HCT116 (cell line): ENCODE measurements at places on chromosomes 3 and 15. TPM values are rescaled to one million over a fixed set of nuclear protein-coding genes. Genes with fewer than 3 reads are reported as not detected.

DNA sequence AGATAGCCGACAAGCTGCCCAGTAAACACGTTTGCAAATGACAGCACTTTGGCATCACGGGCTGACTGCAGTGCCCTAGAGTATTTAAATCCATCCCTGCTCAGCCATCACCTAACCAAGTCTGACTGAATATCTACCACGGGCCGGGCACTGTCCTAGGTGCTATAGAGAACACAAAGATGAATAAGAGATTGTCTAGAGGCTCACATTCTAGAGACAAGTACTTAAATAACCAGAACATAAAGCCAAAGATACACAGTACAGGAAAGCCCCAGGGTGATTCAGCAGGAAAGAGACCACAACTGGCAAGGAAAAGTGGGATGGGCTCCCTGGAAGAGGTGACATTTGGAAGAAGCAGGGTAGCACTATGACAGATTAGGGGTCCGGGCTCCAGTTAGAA lies 103.5 kb downstream of the MYLK start:
- no peak overlapping the region for H3K27ac ChIP-seq
- DNase-seq: no peak
- no peaks in the 10 kb centered on the region for H3K27me3 ChIP-seq
- no peaks in the 10 kb centered on the region for H3K36me3 ChIP-seq
- H3K4me1 ChIP-seq: no peaks in the 10 kb centered on the region

- DNase-seq: no peak
- no peak overlapping the region for H3K27ac ChIP-seq
- H3K4me1 ChIP-seq: peaks cover 29% of the 10 kb centered on the region
- no peaks in the 10 kb centered on the region for H3K36me3 ChIP-seq
- no peak overlapping the region for H3K4me3 ChIP-seq
- H3K27me3 ChIP-seq: no peaks in the 10 kb centered on the region
Measured at GRCh38 chr15:63044645-63045464, 2.3 kb downstream of the TPM1 start.

DNA sequence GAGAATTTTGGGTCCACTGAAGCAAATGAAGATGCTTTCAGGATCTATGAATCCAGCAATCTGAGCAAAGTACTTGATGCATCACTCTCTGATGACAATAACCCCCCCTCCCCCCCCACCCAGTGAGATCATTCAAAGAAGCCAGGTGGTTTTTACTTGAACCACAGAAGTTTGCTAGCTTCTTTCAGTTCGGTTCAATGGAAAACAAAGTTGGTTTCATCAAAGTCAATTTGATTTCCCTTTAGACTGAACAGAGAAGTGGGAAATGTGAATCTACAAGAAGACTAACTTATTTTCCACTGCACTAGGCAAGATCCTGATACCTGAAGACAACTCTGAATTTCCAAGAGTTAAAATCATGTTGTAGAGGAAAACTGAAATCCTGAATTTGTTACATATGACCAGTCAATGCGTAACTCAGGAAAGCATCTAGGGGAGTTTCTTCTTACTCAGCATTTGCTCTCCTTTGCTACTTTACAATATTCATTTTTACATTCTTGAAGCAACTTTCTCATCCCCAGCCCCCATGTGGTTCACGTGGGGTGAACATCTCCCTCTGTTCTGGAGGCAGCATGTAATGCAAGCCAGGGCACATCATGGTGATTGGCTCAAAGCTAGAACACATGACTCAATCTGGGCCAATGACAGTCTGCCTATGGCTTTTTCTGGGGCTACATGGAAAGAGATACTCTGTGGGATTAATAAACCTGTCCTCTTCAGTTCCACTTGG lies 572.6 kb downstream of the FOXP1 start:
- H3K36me3 ChIP-seq: no peaks in the 10 kb centered on the region
- no peak overlapping the region for H3K27ac ChIP-seq
- no peaks in the 10 kb centered on the region for H3K4me1 ChIP-seq
- no peak for DNase-seq
- H3K4me3 ChIP-seq: no peak overlapping the region

DNA sequence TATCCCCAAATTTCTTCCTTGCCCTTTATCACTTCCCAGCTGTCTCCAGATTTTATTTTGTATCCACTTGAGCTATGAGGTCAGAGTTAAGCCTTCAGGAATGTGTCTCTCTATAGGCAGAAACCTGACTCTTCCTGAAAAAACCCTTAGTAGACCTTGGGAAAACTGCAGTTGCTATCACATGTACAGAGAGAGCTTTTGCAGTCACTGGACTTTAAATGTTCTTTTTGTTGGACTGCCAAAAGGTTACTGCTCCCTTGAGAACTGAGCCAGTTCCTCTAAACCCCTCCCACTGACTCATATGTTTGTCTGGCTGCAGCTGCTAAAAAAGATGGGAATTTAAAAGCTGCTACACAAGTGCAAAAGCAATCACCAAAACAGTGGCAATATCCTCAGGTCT lies 169.1 kb upstream of the CCDC54 start:
- no peak overlapping the region for H3K4me3 ChIP-seq
- DNase-seq: peak; percentile 28
- H3K27ac ChIP-seq: no peak overlapping the region
- peaks cover 12% of the 10 kb centered on the region; the same call in 1 of the 2 replicates for H3K4me1 ChIP-seq
- H3K36me3 ChIP-seq: no peaks in the 10 kb centered on the region

GRCh38 chr3:153095441-153095840 lies 66.6 kb upstream of the RAP2B start:
- no peaks in the 10 kb centered on the region for H3K27me3 ChIP-seq
- no peak for DNase-seq
- no peak overlapping the region for H3K4me3 ChIP-seq
- no peaks in the 10 kb centered on the region for H3K36me3 ChIP-seq
- no peaks in the 10 kb centered on the region for H3K4me1 ChIP-seq

DNA sequence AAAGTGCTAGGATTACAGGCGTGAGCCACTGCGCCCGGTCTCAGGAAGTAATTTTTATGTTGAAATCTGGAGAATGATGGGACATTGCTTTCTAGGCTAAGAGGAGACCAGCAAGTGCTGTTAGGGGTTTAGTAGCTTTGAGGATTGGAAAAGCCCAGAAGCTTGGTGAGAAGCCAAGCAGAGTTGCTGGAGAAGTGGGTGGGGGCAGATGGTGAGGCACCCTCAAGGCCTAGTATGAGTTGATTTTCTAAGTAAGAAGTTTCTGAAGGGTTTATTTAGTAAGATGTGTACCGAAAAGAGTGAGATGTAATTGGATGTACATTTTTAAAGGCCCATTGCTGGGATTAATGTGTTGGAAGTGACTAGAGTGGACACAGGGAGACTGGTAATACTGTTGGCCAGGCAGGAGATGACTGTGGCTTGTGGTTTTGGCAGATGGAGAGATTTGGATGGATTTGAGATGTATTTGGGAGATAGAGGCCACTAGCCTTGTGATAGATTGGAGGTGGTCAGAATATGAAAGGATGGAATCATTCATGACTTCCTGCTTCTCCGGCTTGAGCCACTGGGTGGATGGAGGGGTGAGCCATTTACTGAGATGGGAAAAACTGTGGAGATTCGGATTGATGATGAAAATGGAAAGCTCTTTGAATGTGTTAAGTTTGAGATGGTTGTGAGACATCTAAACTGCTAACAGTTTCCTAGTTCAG lies 2.3 kb downstream of the LRRC28 start:
- no peak overlapping the region for H3K27ac ChIP-seq
- H3K4me3 ChIP-seq: no peak overlapping the region
- peaks cover 17% of the 10 kb centered on the region for H3K4me1 ChIP-seq
- no peak for DNase-seq

GRCh38 chr15:81211376-81211775 lies 14.7 kb downstream of the IL16 start:
- H3K27ac ChIP-seq: no peak overlapping the region
- no peak overlapping the region for H3K4me3 ChIP-seq
- H3K4me1 ChIP-seq: no peaks in the 10 kb centered on the region

DNA sequence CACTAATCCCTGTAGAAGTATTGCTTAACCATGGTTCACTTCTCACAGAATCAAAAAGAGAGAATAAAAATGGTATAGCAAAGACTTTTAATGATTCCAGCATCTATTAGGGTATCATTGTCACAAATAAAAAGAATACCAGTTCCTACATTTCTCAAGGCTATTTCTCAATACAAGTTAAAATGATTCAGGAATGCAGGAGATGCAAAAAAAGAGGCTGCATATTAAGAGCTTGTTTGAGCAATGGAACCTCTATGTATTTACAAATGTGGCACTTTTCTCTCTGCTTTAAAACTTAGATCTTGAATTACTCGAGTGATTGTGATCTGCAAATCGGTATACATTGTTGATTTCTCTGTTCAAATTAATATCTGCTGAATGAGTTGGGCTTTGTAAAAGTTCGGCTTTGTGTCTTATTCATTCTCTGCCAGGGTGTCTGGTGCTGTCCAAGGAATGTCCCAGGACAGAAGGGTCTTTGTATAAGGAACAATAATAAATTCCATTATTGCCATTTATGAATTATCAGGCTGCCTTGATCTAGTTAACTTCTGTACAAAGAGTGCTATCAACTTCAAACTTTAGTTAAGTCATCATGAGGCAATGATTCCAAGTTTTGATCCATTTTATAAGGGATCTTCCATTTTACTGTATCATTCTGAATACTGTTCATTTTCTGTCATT lies 364.2 kb downstream of the RBMS3 start:
- no peaks in the 10 kb centered on the region for H3K4me1 ChIP-seq
- no peak overlapping the region for H3K27ac ChIP-seq
- no peaks in the 10 kb centered on the region for H3K36me3 ChIP-seq
- peaks cover 20% of the 10 kb centered on the region for H3K27me3 ChIP-seq
- no peak for DNase-seq

DNA sequence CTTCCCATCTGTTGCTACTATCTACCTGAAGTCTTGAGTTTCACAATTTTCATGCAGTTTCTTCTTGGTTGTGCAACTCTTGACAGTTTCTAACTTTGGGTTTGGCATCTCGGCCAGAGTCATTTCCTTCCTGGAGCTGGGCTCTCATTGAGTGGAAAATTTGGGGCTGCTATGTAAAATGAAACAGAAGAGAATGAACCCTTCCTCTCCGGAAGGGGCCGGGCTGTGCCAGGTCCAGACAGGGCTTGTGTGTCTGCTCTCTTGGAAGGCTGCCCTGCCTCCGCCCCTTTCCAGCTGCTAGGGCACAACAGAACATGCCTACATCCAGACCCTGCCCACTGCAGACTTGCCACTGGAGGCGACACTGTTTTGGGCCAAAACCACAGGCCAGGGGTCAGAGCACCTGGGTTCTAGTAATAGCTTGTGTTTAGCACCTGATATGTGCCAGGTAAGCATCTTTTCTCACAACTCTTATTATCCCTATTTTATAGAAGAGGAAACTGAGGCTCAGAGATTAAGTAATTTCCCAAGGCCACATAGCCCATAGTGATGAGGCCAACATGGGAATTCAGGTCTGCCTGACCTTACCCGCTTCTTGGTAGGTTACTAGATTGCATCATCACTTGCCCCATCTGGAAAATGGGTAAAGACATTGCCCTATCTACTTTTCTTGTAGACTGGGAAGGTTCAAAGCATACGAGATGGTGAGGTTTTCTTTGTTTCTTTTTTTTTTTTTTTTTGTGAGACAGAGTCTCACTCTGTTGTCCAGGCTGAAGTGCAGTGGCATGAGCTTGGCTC lies 25.0 kb downstream of the IRAK2 start:
- H3K27me3 ChIP-seq: no peaks in the 10 kb centered on the region
- DNase-seq: no peak
- H3K27ac ChIP-seq: no peak overlapping the region
- peaks cover 43% of the 10 kb centered on the region for H3K4me1 ChIP-seq
- H3K36me3 ChIP-seq: no peaks in the 10 kb centered on the region

DNA sequence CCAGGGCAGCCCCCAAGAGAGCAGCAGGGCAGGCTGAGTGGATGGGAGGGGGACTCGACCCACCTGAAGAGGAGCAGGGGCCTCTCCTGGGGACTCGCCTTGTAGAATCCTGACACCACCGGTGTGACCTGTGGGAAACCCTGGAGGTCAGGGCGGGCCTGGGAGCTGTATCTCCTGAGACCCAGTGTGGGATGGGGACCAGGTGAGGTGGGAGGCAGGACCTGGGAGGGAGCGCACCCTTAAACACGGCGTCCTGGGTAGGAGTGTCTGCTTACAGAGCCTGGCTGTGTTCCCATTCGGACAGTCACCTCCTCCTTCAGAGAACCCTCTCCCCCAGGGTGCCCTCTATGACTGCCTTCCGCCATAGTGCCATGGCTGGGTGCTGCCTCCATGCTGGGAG lies 27.1 kb downstream of the C15orf39 start:
- no peaks in the 10 kb centered on the region; the same call in 1 of the 2 replicates for H3K27me3 ChIP-seq
- no peaks in the 10 kb centered on the region for H3K36me3 ChIP-seq
- no peak overlapping the region for H3K27ac ChIP-seq
- no peaks in the 10 kb centered on the region for H3K4me1 ChIP-seq
- DNase-seq: no peak

DNA sequence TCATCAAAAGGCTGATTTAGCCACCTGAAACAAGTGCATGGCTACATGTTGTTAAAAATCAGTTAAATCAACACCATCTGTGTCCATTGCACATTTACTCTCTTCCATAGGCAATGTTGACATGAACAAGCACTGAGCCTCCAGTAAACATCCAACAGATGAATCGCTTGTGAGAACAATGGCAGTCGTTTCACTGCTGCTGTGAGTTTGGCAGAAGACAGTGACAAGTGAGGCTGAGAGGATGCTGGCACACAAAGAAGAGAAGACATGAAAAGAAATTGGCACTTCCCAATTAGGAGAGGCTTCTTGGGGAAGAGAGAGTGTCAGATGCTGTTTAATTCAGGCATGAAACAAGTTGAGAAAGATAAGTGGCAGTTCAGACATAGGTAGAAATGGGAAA lies 227.4 kb upstream of the STT3B start:
- no peak overlapping the region for H3K4me3 ChIP-seq
- no peak overlapping the region for H3K27ac ChIP-seq
- no peaks in the 10 kb centered on the region for H3K36me3 ChIP-seq
- no peaks in the 10 kb centered on the region for H3K27me3 ChIP-seq
- no peak for DNase-seq

Gene CKMT1A
- 21.6 TPM for total RNA-seq

Gene ACP3
- total RNA-seq: 0.79 TPM

Gene SLCO2A1
- total RNA-seq: 0.52 TPM

Gene CHRFAM7A
- 7.4 TPM for total RNA-seq

Gene USP3
- total RNA-seq: 61.6 TPM
